ENCODE measurements at places on chromosomes 3 and 15.

DNA sequence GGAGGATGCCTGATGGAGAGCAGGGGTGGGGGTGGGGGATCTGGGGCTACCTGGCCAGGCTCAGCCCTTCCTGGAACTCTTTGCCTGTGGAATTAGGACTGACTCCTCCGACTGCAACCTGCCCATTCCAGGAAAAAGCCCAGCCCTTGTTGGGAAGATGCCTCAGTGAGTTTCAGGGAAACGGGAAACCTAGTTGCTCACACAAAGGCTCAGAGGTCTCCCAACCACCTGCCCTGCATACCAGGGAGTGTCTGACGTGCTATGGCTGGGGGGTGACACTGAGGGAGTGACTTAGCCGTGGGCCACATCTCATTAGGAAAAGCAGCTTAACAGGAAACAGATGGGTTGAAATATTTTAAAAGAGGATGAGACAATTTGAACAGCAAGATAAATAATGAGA, 27.9 kb downstream of the CYP8B1 start:
- no peak for DNase-seq

GRCh38 chr15:48085591-48085930, 35.2 kb upstream of the SLC24A5 start:
- no peak for DNase-seq

DNA sequence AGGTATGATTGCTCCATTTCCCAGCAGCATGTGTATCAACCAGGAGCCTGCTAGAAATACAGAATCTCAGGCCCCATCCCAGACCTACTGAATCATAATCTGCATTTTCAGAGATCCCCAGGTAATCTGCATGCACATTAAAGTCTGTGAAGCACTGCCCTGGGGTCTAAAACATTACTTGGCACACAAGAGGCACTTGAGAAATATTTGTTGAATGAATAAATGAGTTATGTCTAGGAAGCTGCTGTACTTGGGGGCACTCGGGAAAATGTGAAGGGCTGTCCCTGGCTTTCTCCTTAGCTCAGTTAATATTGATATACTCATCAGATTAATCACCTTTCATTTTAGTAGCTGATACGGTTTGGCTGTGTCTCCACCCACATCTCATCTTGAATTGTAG, 184.4 kb downstream of the RORA start:
- DNase-seq: no peak

DNA sequence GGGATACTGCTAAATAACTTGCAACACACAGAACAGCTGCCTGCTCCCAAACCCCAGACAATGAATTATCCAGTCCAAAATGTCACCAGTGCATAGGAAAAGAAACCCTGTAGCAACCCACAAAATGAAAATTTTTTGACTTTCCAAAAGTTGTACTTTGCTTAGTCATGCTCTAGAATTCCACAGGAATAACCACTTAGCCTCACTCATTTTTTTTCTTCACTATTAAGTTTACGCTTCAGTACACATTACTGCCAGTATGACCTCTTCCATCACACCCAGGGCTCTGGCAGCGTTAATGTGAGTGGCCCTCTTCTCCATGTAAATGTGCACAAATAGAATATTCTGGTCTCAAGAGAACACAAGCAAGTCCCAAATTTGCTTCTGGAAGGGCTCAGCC, 259.8 kb downstream of the MAGI1 start:
- no peak for DNase-seq

DNA sequence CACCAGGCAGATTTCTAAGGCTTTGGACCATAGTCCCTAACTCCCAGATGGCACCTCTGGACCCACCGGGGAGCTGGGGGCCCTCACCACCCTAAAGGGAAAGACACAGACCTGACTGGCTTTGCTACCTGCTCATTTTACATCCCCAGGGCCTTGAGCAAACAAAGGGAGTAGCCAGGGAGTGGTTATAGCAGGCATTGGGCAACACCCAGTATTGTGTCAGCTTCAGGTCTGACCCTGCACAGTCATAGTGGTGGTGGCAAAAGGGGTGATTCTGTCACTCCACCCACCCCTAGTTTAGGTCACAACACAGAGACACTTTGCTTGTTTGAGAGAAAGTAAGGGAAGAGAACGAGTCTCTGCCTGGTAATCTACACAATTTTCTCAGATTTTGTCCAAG, 352.5 kb downstream of the DIPK2A start:
- no peak for DNase-seq

DNA sequence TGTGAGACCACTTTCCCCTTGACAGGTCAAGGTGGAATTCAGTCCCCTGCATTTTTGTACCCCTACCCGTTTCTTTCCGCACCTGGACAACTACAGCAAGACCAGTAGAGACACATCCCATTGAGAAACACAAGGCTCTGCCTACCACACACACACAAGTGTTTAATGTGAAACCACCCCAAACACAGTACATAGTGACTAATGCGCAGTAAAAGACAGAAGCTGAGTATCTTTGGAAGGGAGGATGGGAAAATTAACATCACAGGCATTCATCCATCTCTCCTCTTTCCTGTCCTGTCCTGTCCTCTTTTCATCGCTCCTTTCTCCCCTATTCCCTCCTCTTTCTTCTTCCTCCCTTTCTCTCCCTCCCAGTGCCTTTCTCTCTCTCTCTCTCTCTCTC, 64.8 kb downstream of the SCN11A start:
- no peak for DNase-seq

All from fibroblast of villous mesenchyme (primary cell).